ENCODE measurements at places on chromosomes 4 and X. TPM values are rescaled to one million over a fixed set of nuclear protein-coding genes. Genes with fewer than 3 reads are reported as not detected.

FAT1 gene
- 48.0 TPM for total RNA-seq

DNA sequence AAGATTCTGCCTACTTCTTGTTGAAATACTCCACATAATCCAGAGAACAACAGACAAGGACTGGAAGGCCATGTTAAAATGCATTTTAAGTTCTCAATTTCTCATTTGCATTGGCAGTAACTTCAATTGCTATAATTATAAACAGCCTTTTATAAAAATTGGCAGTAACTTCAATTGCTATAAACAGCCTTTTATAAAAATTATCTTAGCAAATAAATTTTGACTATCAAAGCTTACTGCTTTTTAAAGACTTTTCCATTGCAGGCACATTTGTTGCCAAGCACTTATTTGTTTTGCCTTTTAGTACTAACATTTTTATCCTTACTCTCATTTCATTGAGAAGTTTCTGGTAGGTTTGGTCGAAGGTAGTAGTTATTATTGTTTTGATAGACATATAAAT lies 17.8 kb downstream of the SCFD2 start:
- no peak for DNase-seq

- peak; percentile 75 for DNase-seq
Measured at GRCh38 chr4:98166025-98166730, 22.9 kb upstream of the STPG2 start.

- no peak for DNase-seq
Measured at GRCh38 chrX:57270980-57271379, 15.5 kb upstream of the FAAH2 start.

DNA sequence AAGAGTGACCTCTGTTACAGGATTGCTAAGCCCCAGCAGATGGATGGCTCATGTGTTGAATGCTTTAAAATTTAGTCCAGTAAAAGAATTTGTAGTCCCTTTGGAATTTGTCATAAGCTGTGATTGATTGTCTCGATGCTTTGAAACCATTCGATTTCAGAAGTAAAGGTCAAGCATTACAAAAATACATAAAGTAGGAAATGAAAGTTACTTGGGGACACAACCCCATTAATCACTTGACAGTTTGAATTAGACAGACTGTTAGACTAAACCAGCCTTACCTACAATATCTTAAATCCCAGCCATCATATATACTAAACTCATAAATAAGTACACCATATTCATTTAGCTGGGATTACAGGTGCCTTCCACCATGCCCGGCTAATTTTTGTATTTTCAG lies 6.6 kb downstream of the REST start:
- no peak for DNase-seq

CXorf65 gene
- total RNA-seq: not detected

DNA sequence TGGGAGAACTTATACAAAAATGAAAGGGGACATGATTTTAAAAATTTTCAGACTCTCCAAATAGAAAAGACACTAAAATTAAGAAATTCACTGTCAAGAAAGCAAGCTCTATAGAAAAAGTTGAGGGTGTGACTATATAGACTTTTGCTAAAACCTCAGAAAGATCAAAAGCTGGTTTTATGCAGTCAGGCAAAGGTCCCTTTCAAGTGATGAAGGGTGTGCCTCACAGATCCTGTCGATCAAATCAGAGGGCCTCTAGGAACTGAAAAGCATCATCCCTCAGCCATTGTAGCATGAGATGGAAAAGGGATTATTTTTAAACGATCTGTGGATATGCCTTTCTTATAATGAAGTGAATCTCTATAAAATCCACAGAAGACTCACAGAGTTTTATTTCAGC lies 116.5 kb downstream of the FAM13A start:
- no peak for DNase-seq

GRCh38 chr4:14434483-14434882 lies 567.8 kb upstream of the CPEB2 start:
- no peak for DNase-seq

GRCh38 chrX:153707406-153707805 lies 16.8 kb downstream of the BCAP31 start:
- DNase-seq: no peak

TEX13D gene
- total RNA-seq: not detected

DNA sequence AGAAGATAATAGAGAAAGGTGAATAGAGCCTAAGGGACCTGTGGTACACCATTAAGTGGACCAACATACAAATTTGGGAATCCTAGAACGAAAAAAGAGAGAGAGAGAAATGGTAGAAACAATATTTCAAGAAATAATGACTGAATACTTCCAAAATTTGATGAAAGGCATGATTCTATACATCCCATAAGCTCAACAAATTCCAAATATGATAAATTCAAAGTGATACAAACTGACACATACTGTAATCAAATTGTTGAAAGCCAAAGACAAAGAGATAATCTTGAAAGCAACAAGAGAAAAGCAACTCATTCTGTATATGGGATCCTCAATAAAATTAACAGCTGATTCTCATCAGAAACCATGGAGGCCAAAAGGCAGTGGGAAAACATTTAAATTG lies 20.6 kb upstream of the ZC4H2 start:
- no peak for DNase-seq

DNA sequence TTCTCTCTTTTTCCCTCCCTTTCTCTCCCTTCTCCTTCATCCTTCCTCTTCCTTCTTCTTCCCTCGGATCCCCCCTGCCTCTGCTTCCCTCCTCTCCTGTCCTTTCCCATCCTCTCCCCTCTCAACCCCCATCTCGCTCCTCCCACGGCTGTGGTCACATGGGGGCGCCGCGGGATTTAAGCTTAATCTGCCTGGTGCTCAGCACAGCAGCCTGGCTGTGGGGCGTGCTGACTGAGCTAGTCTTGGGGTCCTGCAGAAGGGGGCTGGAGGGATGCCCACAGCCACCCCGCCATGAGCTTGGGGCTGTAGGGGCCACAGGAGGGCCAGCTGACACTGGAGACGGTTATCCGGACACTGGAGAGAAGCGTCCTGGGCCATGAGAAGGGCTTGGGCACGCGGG lies 10.7 kb downstream of the SMIM10L2A start:
- DNase-seq: no peak

FAT4 gene
- total RNA-seq: 6.2 TPM

- no peak for DNase-seq
Measured at GRCh38 chr4:19987746-19988145, 264.0 kb upstream of the SLIT2 start.

ATOH1 gene
- total RNA-seq: not detected

- no peak for DNase-seq
Measured at GRCh38 chr4:111802191-111802590, 343.1 kb upstream of the FAM241A start.

- DNase-seq: no peak
Measured at GRCh38 chr4:306551-306961, 1.3 kb upstream of the ZNF732 start.

CT45A10 gene
- not detected for total RNA-seq

KCNE5 gene
- total RNA-seq: 0.24 TPM

- no peak for DNase-seq
Measured at GRCh38 chr4:37715889-37716402, 29.8 kb upstream of the RELL1 start.

PAGE4 gene
- not detected for total RNA-seq

DNA sequence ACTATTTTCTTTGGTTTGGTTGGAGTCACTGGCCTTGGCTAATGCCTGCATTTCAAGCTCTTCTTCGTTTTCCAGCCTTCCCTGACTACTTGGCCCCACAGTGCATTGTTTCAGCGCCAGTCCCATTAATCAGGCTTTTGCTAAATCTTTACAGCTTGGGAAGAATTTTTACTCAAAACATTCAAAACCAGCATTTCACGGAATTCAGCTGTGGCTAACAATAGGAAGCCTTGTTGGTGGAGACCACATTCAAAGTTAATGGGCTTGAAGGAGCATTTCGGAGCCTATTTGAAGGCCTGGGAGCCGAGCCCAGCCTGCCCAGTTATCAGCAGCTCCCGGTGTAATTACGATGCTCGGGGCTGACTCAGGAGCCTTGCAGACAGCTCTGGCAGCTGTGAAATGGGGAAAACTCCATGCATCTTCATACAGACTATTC lies 30.8 kb upstream of the VCX2 start:
- peak; percentile 43 for DNase-seq

GPR78 gene
- not detected for total RNA-seq

GRCh38 chr4:121139533-121140222 lies 24.4 kb downstream of the TNIP3 start:
- no peak for DNase-seq

NOX1 gene
- not detected for total RNA-seq

- no peak for DNase-seq
Measured at GRCh38 chrX:2698604-2699003, 7.5 kb downstream of the CD99 start.

CAPN6 gene
- total RNA-seq: 0.08 TPM

FGF2 gene
- total RNA-seq: 4.9 TPM

TBC1D9 gene
- 10.0 TPM for total RNA-seq

DNA sequence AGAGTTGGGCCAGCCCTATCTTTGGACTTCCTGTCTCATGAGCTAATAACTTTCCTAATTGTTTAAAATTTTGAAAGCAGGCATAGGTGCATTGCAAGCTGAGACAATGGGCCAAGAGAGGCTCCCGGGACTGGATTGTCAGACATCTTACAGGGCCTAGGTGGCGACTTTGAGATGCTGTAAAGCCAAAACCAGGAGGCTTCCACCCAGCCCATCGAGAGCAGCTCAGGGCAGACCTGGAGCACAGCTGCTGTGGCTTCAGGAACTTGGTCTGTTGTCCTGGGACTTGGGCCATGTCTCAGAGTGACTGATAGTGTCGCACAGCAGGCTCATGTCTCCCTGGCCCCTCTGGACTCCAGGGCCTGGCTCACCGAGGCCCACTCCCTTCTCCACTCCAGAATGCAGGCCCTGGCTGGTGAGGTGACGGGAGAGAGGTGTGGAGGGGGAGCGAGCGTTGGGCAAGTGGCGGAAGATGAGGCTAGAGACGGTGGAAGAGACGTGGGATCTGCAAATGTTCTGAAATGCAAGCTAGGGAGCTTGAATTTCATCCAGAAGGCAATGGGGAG lies 24.1 kb upstream of the MTM1 start:
- no peak for DNase-seq

- DNase-seq: no peak
Measured at GRCh38 chr4:48173056-48173991, 39.3 kb upstream of the TXK start.

- peak; percentile 47 for DNase-seq
Measured at GRCh38 chr4:122798101-122798500, 28.5 kb upstream of the FGF2 start.

- no peak for DNase-seq
Measured at GRCh38 chrX:15930585-15930984, 76.0 kb upstream of the AP1S2 start.

GRCh38 chr4:74621616-74622015 lies 172.7 kb downstream of the BTC start:
- DNase-seq: no peak

All from Right ventricle myocardium superior (tissue), 1 donor.